ENCODE measurements at places on chromosomes 13 and 19.

DNA sequence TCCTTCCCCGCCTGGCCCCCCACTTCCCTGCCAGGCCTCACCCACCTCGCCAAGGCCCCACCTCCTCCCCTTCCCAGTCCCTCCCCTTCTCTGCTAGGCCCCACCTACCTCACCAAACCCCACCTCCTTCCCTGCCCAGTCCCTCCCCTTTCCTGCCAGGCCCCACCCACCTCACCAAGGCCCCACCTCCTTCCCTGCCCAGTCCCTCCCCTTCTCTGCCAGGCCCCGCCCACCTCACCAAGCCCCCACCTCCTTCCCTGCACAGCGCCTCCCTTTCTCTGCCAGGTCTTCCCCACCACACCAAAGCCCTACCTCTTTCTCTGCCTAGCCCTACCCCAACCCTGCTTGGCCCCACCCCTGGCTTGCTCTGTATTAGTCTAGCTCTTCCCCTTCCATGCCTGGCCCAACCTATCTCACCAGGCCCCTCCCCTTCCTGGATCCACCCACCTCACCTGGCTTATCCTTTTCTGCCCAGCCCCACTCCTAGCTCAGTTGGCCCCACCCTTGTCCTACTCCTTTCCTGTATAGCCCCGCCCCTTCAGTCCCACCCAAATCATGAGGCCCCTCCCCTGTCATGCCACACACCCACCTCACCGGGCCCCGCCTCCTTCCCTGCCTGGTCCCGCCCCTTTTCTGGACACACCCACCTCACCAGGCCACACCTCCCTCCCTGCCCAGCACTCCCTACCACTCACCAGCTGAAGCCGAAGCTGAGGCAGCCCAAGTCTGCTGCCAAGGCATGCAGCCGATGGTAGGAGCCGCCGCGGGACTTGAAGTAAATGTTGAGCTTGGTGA lies 16.2 kb downstream of the CERS1 start:
- DNase-seq: peak; percentile 43

- no peak for DNase-seq
Measured at GRCh38 chr13:113060557-113061270, 44.9 kb upstream of the F7 start.

- DNase-seq: no peak
Measured at GRCh38 chr13:92804346-92804745, 422.3 kb upstream of the GPC6 start.

DNA sequence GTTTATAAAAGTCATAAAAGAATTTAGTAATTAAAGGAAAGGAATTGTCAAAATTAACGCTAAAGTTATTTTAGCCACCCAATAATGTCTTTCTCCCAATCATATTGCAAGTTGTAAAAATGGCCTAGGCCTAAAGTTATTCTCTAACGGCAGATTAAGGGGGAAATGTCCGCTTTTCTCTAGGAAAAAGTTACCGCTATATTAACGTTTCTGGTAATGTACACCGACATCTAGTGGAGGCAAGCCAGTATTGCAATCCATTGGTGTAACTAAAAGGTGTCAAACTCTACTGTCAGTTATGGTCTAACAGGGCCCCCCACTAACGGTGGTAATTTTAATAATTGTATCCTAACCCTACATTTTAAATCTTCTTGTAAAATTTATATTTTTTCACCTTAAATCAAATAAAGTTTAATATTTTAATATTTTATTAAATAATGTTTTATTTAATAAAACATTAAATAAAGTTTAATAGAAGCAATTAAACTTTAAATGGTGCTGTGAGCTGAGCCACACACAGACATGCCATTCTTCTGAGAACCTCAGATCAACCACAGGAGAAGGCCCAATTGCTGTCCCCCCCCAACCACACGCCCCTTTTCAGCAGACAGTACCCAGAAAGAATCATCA lies 35.9 kb upstream of the ZSCAN5A start:
- DNase-seq: peak; percentile 75

DNA sequence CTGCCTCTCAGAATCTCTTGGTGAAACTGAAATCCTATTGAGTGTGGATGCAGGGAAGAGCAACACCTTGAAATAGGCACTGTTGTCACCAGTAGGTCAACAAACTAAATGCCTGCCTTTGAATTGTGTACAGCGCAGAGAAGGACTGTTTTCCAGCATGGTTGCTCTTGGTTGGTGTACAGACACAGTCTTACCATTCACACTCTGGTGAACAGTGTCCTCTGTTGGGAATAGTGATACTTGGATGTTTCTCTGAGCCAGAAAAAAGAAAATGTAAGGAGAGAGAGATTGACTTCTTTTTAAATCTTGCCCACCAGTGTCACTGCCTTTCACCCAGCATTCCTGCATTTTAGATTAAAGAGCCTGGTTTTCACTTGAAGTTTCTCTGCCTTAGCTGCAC lies 179.7 kb downstream of the STK24 start:
- peak; percentile 45 for DNase-seq

- DNase-seq: peak; percentile 44
Measured at GRCh38 chr19:56309511-56310185, 5.0 kb downstream of the ZSCAN5A start.

DNA sequence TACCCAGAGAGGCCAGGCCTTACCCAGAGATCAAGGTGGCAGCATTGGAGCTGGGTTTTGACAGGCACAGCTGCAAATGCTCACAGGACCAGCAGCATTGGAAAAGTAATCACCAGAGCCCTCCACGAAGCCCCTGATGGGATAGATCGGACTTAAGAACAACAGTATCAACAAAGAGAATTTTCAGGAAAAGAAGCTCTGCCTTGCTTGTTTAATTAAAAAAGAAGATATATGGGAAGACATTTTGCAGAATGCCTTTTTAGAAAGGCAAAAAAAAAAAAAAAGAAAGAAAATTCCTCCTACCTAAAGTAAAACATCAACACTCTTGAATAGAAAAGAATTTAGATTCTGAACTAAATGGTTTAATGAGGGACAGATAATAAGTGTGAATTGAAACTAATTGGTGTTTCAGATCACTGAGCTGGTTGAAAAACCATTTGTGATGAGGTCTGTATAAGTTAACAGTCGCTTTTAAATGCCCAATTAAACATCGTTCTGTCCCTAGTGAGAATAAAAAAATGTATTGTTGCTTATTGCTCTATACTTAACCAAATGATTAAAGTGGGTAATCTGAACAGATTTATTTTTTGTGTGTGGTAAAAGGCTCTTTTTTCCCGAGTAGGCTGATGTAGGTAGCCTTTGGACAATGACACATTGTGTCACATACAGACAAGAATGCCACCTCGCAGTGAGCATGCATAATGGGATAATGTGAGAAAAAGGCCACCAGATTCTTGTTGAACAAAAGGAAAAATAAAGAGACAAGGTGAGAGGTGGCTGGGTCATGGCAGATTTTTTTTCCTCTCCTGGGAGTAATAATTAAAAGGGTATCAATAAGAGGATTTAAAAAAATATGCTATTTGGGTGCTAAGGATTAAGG lies 93.0 kb upstream of the ARGLU1 start:
- no peak for DNase-seq

GRCh38 chr19:19758164-19758563 lies 25.3 kb upstream of the ZNF14 start:
- DNase-seq: no peak

DNA sequence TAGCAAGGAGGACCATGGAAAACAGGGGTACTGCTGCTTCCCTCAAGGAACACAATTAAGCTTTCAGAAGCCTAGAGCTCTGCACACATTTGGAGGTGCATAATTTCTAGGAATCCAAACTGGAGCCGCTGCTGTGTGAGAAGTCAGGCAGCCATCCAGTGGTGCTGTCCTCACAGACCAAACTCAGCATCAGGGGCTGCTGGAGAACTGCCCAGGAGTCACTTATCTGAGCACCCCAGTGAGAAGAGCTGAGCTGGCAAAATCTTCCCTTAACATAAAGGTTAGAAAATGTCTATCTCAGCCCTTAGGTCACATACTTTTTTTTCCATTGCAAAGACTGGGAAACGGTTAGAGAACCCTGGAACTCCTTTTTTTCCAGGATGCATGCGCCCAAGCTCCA lies 72.8 kb downstream of the ATP7B start:
- no peak for DNase-seq

GRCh38 chr13:40564342-40565001 lies 102.0 kb downstream of the FOXO1 start:
- DNase-seq: no peak

DNA sequence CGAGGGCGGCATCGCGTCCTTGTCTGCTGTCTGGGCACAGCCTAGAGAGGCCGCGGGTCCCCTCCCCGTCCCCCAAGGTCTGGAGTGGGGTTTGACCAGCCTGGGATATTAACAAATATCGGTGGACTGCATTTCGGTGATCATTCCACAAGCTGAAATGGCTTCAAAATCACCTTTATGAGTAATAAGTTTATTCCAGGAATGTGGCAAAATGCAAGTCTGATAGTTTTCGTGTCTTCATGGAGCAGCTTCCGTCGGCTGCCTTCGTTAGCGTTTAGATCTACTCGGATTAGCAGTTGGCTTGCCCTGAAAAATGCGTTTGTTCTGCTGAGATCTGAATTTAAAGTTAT lies 1.1 kb upstream of the GJA3 start:
- no peak for DNase-seq

DNA sequence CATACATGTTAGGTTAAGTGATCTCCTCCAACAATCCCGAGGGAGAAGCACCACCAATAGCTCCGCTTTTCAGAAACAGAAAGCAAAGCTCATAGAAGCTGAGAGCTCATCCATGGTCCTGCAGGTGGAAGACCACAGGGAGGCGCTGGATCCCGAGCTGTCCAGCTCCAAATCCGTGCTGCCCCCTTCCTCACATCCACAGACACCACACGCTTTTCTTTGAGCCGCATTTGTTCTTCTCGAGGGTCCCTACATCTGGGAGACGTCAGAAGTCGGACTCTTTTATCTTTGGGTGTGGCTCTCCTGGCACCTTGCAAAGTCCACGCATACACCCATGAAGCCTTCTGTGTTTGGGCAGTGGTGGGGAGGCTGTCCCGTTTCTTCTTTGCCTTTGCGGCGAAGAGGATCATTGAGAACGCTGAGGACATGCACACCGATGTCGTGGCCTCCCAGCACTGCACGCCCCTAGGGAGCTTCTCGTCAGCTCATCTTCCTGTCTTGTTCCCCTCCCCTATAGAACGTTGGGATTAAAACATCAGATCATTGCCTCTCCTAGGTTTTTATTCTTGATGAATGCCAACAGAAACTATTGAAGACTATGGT lies 184.8 kb downstream of the TEX29 start:
- no peak for DNase-seq

- DNase-seq: peak; percentile 82
Measured at GRCh38 chr19:39413272-39413910, 922 bp downstream of the PLEKHG2 start.

DNA sequence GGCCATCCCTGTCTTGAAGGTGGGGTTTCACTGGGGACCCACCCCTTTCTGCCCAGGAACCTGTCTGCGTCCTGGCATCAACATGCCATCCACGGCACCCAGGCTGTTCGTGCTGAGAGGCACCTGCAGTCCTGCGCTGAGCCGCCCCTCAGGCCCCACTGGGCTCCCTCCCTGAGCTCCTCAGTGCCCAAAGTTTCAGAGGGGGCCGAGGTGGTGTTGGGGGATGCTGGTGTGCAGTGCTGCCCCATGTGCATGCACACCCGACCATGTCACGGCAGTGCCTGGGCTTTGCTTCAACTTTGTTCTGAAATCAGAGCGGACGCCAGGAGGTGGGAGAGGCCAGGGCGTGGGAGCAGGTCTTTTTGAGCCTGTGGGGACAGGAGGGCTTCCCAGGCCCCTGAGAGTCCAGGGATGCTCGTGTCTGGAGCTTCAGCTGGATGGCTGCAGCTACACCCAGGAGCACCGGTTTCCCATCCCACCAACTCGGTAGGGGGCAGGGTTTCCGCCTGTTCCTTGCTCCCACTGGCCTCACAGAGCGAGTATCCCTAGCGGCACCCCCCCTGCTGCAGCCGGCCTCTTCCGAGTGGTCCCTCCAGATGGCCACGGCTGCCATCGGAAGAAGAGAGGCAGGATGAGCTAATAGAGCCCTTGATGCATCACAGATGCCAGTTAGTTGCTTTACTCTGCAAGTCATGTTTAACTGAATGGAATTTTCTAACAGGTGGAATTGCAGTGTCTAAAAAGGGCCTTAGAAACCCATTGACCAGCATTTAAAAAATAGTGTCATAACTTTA lies 44.0 kb downstream of the WDFY2 start:
- DNase-seq: no peak

DNA sequence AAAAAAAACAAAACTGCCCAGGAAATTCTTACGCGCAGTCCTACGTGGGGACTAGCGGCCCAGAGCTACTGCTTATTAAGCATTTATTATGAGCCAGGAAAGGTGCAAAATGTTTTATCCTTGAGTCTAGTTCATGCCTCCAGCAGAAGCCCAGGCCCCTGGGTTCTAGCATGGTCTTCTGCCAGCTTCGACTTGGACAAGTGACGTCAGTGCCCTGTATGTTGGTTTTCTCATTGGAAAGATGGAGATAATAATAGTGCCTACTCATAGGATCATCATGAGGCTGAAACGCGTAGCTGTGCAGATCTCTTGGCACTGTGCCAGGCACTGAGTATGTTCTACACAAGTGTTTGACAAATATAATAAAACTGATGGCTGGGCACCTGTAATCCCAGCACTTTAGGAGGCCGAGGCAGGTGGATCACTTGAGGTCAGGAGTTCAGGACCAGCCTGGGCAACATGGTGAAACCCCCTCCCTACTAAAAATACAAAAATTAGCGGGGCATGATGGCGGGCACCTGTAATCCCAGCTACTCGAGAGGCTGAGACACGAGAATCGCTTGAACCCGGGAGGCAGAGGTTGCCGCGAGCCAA lies 12.4 kb upstream of the SULT2B1 start:
- peak; percentile 28 for DNase-seq

DNA sequence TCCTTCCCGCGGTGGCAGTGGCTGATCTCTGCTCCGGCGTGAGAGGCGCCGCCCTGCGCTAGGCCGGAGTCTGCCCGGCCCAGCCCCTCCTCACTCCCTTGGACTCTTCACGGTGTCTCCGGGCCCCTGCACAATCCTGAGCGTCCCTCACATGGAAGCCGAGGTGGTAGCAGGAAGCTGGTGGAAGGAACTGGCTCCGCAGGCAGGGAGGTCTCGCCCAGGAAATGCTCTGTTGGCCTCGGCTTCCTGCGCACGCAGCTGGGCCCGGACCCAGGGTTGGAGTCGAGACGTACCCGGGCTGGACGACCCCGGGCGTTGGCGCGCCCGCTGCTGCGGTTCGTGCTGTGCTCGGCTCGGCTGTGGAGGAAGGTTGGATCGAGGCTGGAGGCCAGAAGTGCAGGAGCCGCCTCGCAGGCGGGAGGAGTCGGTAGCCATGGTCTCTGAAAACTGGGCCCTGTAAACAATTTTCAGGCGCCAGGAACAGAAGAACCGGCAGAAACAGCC lies 46.3 kb downstream of the ZNF724 start:
- no peak for DNase-seq

- no peak for DNase-seq
Measured at GRCh38 chr13:107742544-107742943, 472.8 kb downstream of the LIG4 start.

- no peak for DNase-seq
Measured at GRCh38 chr13:114071410-114071809, 61.0 kb downstream of the RASA3 start.

- DNase-seq: no peak
Measured at GRCh38 chr13:33763021-33763420, 54.9 kb upstream of the RFC3 start.

- DNase-seq: peak; percentile 96
Measured at GRCh38 chr13:99312493-99312883, 5.3 kb upstream of the GPR183 start.

GRCh38 chr13:75579529-75579928 lies 29.9 kb downstream of the UCHL3 start:
- DNase-seq: no peak

- peak; percentile 84 for DNase-seq
Measured at GRCh38 chr13:50375792-50376191, 360.5 kb downstream of the KCNRG start.

GRCh38 chr13:76214001-76214400 lies 577.9 kb downstream of the LMO7 start:
- no peak for DNase-seq

- DNase-seq: no peak
Measured at GRCh38 chr13:71801781-71802180, 65.2 kb downstream of the DACH1 start.
